Activated CD4-positive, alpha-beta memory T cell treated with anti-CD3 and anti-CD28 coated beads, Interleukin-2, amount 10 ng/mL, durations not matched to agents 7 days and 5 days (primary cell): ENCODE measurements at places on chromosomes 7 and 10.

DNA sequence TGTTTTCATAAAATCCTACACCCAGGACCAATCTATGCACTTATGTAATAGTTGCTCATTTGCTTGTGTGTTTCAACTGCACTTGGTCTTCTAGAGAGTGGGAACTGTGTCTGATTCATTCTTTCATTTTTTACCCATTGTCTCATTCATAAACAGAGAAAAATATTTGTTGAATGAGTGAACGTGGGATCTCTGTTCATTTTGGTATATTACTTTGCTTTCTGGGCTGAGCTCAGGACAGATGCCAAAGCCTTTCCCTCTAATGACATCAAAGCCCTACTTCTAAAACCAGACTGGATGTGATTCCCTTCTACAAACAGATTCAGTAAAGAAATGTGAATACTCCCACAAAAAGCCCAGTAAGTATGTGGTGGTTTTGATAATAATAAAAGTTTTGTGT lies 145.2 kb downstream of the ST7 start:
- DNase-seq, result no peak

GRCh38 chr7:80907141-80907601 lies 11.7 kb downstream of the SEMA3C start:
- no peak for DNase-seq

- DNase-seq, result no peak
Measured at GRCh38 chr7:5424749-5425506, 1.3 kb upstream of the TNRC18 start.

- DNase-seq, result no peak
Measured at GRCh38 chr7:13829231-13829630, 160.2 kb downstream of the ETV1 start.

GRCh38 chr7:117220836-117221235 lies 102.0 kb downstream of the WNT2 start:
- no peak for DNase-seq

GRCh38 chr10:33734393-33735155 lies 400.1 kb upstream of the NRP1 start:
- no peak for DNase-seq
